ENCODE measurements at places on chromosomes 12 and 14. TPM values are rescaled to one million over a fixed set of nuclear protein-coding genes. Genes with fewer than 3 reads are reported as not detected.

ASCL1 gene
- not detected for total RNA-seq

DNA sequence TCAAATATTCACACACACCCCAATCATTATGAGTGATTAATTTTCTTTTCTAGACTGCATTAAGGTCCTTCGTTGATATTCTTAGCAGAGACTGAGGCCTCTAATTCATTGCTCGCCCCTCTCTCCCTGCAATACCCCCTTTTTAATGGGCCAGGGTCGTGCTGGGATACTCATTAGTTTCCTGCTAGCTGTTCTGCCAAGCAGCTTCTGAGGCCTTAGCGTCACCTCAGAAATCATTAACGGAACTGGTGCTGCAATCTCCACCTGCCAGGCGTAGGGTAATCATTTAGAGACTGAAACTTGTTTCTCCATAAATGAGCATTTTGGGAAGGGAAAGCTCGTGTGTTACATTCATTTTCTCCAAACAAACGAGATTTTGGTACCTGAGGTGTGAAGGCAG, 1054.7 kb downstream of the GALC start:
- DNase-seq: no peak

- peak; percentile 5 for DNase-seq
Measured at GRCh38 chr12:42442311-42442759, 116.4 kb downstream of the PPHLN1 start.

DNA sequence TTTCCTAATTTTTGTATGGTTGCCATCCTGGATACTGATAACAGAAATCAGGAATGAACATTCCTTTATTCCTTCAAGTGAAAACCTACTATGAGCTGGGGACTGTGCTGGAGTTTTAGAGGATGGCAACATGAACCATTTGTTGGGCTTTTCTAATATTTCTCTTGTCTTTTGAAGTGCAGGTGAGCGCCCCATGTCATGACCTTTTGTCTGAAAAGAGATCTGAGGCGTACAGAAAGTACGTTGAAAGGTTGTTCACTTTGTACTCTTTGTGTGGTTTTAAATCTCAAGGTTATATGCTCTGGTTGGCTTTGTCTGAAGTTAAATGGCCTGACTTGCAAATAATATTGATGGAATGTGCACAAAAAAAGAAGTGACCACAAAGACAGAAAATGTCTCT, 79.0 kb downstream of the GAS2L3 start:
- peak; percentile 67 for DNase-seq

- DNase-seq: no peak
Measured at GRCh38 chr14:91284146-91284790, 39.8 kb upstream of the GPR68 start.

DNA sequence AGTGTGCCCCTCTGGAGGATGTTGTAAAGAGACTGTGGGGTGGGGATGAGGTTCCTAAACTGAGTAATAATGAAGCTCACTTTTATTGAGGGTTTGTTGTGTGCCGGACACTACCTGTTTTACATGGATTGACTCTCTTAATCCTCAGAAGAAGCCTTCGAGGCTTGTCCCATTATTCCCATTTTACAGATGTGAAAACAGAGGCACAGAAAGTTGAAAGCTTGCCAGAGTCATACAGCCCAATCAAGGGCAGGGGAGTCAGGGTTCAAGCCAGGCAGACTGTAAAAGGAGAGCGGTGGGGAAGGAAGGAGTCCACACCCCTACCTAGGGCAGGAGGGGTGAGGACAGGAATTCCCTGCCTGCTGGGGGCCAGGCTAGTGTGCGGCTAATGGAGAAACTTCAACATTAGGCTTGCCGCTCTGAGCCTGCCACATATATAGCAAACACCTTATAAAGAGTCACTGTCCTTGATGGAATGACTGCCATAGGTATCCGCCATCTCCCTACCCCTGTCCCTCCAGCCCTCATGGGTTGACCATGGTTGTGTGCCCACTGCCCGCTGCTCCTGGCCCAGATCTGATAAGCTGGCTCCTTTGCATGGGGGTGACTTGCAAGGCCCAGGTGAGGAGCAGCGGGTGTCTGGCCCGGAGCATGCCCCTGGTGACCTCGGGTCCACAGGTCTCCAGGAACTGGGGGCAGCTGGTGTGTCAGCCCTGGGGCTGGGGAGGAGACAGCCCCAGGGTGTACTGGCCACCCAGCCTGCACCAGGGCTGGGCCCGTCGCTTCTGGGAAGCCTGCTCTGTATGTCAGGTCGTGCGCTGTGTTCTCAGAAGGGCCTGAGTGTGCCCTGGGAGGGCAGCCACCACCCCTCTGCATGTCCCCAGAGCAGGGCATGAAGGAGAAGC, 12.2 kb downstream of the ORAI1 start:
- no peak for DNase-seq

PRH2 gene
- not detected for total RNA-seq

ACSM4 gene
- not detected for total RNA-seq

GRCh38 chr14:29240066-29240465, 473.5 kb downstream of the FOXG1 start:
- DNase-seq: no peak

- DNase-seq: no peak
Measured at GRCh38 chr12:104652910-104653309, 196.2 kb downstream of the CHST11 start.

- DNase-seq: peak; percentile 70
Measured at GRCh38 chr14:54691525-54692283, 124.8 kb downstream of the SAMD4A start.

OR9K2 gene
- not detected for total RNA-seq

GRCh38 chr12:67922245-67922644, 67.0 kb upstream of the IFNG-AS1 start:
- no peak for DNase-seq

DNA sequence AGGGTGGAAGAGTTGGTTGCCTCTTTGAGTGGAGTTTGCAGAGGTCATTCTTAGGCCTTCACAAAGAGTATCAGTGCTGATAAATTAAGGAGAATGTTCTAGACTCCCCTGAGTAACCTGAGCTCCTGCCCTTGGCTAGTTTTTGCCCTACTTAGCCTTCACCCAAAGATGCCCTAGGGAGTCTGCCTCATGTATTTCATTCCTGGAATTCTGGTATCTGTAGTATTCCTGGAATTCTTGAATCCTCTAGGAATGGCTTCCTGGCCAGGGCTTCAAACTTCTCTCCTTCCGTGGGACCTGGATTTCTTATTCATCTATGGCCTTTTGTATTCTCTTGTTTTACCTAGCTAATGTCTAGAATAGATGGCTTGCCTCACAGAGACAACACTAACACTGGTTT, 701.1 kb downstream of the NOVA1 start:
- no peak for DNase-seq

- DNase-seq: peak; percentile 67
Measured at GRCh38 chr12:48788854-48789775, at the start of gene ADCY6. Gene ADCY6 (minus strand): TSS chr12:48789089. CDS start chr12:48783434, 5,655 bp downstream.

DNA sequence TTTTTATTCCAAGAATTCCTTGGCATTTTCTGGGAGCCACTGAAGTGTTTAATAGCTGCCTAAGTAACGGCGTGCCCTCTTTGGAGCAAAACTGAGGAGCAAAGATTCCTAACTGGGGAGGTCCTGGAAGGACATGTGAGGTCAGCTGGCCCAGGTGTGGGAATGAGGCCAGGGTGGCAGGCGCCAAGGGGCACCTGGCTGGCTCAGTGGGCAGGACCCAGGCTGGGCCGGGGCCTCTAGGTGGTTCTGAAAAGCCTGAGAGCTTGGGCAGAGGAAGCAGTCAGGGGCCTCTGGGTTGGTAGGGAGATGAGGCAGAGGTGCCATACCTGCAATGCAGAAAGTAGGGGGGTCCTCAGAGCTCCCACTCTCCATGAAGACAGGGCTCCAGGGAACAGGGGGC, 27.1 kb upstream of the DIO3 start:
- no peak for DNase-seq

MYO1H gene
- not detected for total RNA-seq

GRCh38 chr12:30936036-30936435, 9.5 kb downstream of the TSPAN11 start:
- no peak for DNase-seq

GRCh38 chr12:95634622-95635621, 83.6 kb upstream of the USP44 start:
- peak; percentile 82 for DNase-seq

GRCh38 chr14:92952481-92953298, 29.7 kb downstream of the CHGA start:
- DNase-seq: no peak

DNA sequence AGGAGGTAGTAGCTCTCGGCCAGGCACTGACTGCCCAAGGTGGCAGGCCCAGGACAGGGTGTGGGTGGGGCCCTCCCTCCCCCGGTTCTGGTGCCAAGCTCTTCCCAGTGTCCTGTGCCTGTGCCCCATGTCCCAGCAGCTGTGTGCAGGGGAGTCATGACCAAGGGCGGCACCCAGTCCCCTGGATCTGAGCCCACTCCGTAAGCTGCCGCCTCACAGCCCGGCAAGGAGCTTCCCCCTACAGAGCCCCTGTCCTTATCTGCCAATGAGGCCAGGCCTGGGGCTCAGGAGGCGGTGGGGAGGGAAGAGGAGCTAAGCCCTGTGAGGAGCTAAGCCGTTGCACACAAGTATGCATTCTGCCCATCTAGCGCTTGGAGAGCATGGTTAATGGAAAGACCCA, 5.6 kb upstream of the C14orf180 start:
- no peak for DNase-seq

SERPINA1 gene
- 3,266 TPM for total RNA-seq

DNA sequence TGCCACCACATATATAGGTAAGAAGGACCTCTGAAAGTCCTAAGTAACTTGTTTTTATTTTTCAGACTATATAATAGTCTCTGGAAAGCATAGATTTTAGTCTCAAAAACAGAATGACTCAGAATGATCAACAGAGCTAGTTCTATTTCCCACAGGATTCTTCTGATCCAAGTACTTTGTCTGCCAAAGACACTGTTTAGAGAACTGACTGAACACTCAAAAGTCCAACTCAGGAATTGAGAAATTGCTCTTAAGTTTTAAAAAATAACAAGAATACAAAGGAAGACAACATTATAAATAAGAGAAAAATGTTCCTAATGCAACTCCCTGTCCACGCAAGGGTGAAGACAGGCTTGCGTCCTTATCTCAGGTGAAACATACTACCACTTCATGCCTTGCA, 29.0 kb downstream of the LGMN start:
- DNase-seq: no peak

DNA sequence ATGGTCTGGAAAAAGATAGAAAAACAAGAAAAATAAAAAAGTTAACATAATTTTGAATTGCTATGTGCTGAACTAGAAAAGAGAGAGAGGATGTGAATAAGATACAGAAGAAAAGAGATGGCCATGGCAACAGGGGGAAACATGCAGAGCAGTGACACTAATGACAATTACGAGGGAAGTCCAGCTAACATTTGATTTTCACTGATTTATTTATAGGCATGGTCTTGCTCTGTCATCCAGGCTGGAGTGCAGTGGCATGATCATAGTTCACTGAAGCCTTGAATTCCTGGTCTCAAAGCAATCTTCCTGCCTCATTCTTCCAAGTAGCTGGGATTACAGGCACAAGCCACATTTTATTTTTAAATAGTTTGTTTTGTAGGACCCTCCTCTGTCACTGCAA, 1.8 kb downstream of the OR6C74 start:
- no peak for DNase-seq

- no peak for DNase-seq
Measured at GRCh38 chr12:69431591-69432222, 38.5 kb upstream of the FRS2 start.

ERBB3 gene
- total RNA-seq: 55.2 TPM

ACVRL1 gene
- total RNA-seq: not detected

INHBC gene
- 1.5 TPM for total RNA-seq

DNA sequence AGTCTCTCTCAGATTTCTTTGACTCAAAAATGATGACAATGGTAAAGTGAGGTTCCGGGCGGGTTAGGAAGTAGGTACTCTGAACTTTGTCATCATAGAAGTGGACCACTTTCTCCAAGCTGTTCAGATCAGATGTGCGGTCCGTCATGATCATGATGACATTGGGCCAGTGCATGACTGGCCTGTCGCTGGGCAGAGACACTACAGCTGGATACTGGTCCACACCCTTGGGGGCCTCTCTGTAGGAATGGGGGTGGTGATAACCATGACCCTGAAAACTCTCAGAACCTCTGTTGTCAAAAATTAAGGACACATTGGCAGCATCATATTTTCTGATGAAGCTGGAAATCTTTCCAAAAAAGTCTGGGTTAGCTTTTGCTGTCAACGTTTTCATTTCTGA, 28.2 kb downstream of the KICS2 start:
- no peak for DNase-seq

DNA sequence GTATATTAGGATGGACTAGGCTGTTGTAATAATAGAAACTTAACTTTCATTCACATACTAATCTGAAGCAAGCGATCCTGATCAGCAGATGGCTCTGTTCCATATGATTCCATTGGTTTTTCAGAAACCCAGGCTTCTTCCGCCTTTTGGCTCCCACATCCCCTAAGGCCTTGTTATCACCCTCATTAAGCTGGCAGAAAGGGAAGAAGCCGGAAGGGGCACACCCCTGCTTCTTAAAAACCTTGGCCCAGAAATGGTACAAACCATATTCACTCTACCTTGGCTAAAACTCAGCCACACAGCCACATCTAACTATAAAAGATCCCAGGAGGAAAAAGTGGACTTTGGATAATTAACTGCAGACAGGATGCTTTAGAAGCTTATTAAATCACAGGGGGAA, 329.2 kb downstream of the PCNX1 start:
- no peak for DNase-seq

GRCh38 chr14:38248321-38249028, 7.4 kb downstream of the CLEC14A start:
- DNase-seq: peak; percentile 28

DNA sequence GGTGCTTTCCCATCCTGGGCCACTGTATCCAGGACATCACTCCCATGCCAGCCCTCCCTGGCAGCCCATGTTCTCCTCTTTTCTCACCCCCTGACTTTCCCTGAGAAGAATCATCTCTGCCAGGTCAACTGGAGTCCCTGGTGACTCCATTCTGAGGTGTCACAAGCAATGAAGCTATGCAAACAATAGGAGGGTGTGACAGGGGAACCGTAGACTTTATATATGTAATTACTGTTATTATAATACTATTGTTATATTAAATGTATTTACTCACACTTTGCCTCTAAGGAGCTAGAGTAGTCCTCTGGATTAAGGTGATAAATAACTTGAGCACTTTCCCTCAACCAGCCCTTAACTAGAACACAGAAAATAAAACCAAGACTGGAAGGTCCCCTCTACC, 9.2 kb downstream of the ZNF219 start:
- no peak for DNase-seq

GRCh38 chr14:20873370-20874177, 17.6 kb upstream of the RNASE3 start:
- DNase-seq: peak; percentile 41

DNA sequence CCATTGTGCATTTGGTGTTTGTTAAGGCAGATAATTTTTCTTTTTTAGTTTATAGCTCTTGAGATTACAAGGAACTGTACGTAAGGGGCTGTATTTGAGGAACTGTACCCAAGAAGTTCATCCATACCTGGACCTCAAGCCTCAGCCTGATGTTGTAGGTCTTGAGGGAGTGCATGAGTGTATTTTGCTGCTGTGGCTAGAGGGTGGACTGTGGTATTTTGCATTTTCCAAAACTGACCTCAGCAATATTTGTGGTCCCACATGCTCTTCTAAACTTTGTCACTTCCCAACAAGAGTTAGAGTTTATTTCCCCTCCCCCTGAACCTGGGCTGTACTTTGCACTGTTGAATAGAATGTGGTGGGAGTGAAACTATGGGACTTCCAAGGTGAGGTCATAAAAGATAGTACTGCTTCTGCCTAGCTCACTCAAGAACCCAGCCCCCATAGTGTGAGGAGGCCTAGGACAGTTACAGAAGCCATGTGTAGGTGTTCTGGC, 42.2 kb upstream of the FBXO33 start:
- DNase-seq: peak; percentile 87

SLC2A14 gene
- 6.6 TPM for total RNA-seq
